ENCODE measurements at places on chromosomes 3 and 15. TPM values are rescaled to one million over a fixed set of nuclear protein-coding genes. Genes with fewer than 3 reads are reported as not detected.

DNA sequence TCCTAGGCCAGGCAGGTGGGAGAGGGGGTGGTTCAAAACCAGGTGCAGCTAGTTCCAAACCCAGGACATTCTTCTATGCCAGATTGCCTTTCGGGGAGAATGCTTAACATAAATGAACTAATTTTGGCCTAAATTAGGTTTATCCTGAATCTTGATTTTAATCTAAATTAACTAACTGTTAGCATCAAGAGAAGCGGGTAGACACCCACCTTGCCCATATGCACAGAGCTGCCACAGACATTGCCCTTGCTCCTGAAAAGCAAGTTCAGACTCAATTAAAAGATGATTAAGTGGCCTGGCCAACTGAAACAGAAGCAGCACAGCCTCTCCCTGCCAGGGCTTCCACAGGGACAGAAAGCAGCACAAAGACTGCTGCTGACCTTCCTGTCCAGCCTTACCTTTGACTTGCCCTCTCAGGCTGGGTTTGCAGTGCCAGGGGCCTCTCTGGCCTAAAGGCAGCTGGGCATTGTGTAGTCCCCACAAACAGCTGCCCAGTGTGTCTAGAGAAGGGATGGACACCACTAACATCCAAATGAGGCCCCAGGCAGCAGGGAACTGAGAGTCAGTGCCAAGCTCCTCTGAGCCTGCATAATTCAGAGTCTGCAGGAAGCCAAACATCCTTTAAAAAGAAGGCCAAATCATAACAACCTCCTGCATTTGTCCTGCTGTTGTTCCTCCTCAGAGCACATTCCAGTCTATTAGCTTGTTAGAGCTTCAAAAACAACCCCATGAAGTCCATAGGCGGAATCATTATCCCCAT lies 15.4 kb upstream of the OXTR start:
- no peaks in the 10 kb centered on the region for H3K27me3 ChIP-seq
- no peak overlapping the region for H3K4me3 ChIP-seq
- no peaks in the 10 kb centered on the region for H3K36me3 ChIP-seq
- H3K4me1 ChIP-seq: no peaks in the 10 kb centered on the region
- H3K27ac ChIP-seq: no peak overlapping the region
- DNase-seq: no peak

The RAB8B gene
- 109 TPM for total RNA-seq

GRCh38 chr15:78944669-78945407 lies at the start of gene CTSH:
TSS of gene CTSH (minus strand) at chr15:78945046. CDS start at chr15:78944981, 65 bp downstream.
- H3K4me3 ChIP-seq: peak within 1 kb of the TSS; percentile 83
- peak; percentile 85 for DNase-seq
- peaks cover 7% of the 10 kb centered on the region for H3K36me3 ChIP-seq
- peaks cover 2% of the 10 kb centered on the region for H3K27me3 ChIP-seq

DNA sequence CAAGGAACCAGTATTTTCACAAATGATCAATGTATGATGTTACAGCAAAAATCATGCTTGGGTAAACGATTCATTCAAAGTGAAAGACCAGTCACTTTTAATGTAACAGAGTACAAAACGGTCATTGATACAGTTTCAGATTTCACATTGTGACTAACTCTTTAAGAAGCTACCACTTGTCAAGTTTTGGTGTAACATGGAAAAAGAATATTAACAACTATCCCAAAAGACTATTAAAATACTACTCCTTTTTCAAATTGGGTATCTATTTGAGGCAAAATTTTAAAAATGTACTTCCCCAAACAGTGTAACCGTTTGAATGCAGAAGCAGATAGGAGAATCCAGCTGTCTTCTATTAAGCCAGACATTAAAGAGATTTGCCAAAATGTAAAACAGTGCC lies 31.7 kb downstream of the AKAP13 start:
- no peak for DNase-seq
- H3K4me3 ChIP-seq: no peak overlapping the region
- peak overlapping the region; percentile 38 for H3K27ac ChIP-seq
- peaks cover 3% of the 10 kb centered on the region for H3K36me3 ChIP-seq
- no peaks in the 10 kb centered on the region for H3K27me3 ChIP-seq
- H3K4me1 ChIP-seq: peaks cover 80% of the 10 kb centered on the region

GRCh38 chr15:30872341-30872748 lies 31.4 kb upstream of the FAN1 start:
- peaks cover 2% of the 10 kb centered on the region for H3K4me1 ChIP-seq
- no peak overlapping the region for H3K27ac ChIP-seq
- H3K27me3 ChIP-seq: no peaks in the 10 kb centered on the region
- no peak overlapping the region for H3K4me3 ChIP-seq
- peak; percentile 12 for DNase-seq

- H3K4me3 ChIP-seq: no peak overlapping the region
- H3K4me1 ChIP-seq: peaks cover 4% of the 10 kb centered on the region
- H3K27me3 ChIP-seq: peaks cover 3% of the 10 kb centered on the region
Measured at GRCh38 chr15:101018450-101018849, 99.3 kb downstream of the LRRK1 start.

GRCh38 chr3:124964387-124964786 lies 29.8 kb upstream of the MUC13 start:
- H3K27ac ChIP-seq: no peak overlapping the region
- H3K4me1 ChIP-seq: peaks cover 6% of the 10 kb centered on the region
- H3K4me3 ChIP-seq: no peak overlapping the region
- H3K36me3 ChIP-seq: peaks cover 2% of the 10 kb centered on the region

DNA sequence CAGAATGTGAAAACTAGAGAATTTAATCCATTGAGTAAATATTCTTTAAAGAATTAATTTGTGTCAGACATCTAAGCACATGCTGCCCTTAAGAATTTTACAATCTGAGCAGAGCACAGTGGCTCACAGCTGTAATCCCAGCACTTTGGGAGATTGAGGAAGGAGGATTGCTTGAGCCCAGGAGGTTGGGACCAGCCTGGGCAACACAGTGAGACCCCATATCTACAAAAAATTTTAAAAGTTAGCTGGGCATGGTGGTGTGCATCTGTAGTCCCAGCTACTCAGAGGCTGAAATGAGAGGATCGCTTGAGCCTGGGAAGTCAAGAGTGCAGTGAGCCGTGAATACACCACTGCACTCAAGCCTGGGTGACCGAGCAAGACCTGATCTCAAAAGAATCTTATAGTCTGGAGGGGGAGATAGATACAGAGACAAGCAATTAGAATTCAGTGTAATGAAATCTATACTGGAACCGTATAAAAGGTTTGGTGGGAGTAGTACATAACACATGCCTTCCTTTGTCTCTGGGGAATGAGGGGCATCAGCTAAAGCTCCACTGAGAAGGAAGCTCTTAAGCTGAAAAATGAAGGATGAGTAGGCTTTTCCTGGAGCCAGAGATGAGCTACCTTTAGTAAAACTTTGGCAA lies 21.2 kb downstream of the ATP11B start:
- H3K27ac ChIP-seq: no peak overlapping the region
- H3K4me1 ChIP-seq: peaks cover 57% of the 10 kb centered on the region
- DNase-seq: no peak
- peaks cover 2% of the 10 kb centered on the region for H3K36me3 ChIP-seq
- no peak overlapping the region for H3K4me3 ChIP-seq

The WNT7A gene
- 0.33 TPM for total RNA-seq

DNA sequence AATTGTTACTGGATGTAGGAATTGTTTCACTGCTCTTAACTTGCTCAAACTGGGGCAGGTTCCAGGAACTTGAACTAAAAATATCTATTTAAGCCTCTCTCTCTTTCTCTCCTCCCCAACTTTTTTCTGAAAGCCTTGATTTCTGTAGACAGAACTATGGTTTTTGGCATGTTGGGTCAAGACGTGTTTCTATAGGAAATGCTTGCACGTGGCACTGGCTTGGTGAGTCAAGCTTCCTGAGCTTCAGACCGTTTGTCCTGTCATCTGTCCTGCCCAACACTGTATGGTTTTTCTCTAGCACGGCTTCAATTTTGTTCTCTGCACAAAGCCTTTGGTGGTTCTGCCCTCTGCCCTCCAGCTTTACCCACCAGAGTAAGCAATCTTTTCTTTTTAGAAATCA lies 13.5 kb downstream of the EAF1 start:
- peaks cover 53% of the 10 kb centered on the region for H3K36me3 ChIP-seq
- peak overlapping the region; percentile 39 for H3K27ac ChIP-seq

- H3K27me3 ChIP-seq: no peaks in the 10 kb centered on the region
- H3K4me1 ChIP-seq: peaks cover 59% of the 10 kb centered on the region
- DNase-seq: no peak
- H3K27ac ChIP-seq: peak overlapping the region; percentile 74
- H3K36me3 ChIP-seq: peaks cover 34% of the 10 kb centered on the region
- H3K4me3 ChIP-seq: no peak overlapping the region
Measured at GRCh38 chr3:10244009-10244408, 4.2 kb upstream of the TATDN2 start.

The SERINC4 gene
- 0.15 TPM for total RNA-seq

GRCh38 chr15:34496207-34496995 lies 58.8 kb upstream of the GOLGA8A start:
- H3K27ac ChIP-seq: no peak overlapping the region
- peaks cover 5% of the 10 kb centered on the region for H3K4me1 ChIP-seq
- no peak for DNase-seq

GRCh38 chr3:74426571-74426970 lies 187.9 kb downstream of the CNTN3 start:
- no peaks in the 10 kb centered on the region for H3K27me3 ChIP-seq
- H3K4me1 ChIP-seq: no peaks in the 10 kb centered on the region
- no peaks in the 10 kb centered on the region for H3K36me3 ChIP-seq

DNA sequence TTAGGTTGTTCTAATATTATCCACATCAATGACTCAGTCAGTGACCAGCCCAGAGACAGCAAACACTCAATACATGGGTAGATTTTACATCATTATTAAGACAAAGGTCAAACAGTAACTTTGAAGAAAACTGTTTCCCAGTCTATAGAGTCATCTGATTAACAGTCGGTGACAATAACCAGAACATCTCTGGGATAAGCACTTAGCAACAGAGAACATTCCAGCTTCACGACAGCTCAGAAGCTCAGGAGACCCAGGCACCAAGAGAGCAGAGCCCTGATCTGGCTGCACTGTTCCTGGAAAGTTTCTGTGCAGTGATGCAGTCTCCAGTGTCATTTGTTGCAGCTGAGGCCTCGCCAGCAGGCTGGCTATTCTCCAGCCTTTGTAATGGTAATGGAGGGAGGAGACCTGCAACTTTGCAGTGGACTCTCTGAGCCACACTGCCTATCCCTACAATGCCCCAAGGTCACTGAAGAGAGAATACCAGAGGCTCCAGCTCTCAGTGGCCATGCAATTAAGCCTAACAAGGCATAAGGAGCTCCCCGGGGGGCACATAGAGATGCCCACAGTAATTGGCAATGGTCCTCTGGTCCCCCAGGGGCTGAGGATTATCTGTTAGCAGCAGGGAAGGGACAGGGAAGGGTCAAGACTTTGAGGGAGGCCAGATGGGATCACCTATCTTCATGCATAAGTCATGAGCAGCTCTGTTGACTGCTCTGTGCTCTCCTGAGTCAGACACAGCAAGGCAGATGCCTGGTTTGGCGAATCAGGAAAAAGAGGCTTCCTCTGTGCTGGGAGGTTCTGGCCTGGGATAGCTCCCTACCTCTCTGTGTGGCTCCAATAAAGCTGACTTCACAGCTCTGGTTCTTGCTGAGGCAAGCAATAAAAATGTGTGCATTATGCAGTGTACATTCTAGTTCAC lies 163.6 kb downstream of the CTNNB1 start:
- DNase-seq: no peak
- no peaks in the 10 kb centered on the region for H3K36me3 ChIP-seq
- no peak overlapping the region for H3K4me3 ChIP-seq

The TMEM40 gene
- total RNA-seq: not detected

DNA sequence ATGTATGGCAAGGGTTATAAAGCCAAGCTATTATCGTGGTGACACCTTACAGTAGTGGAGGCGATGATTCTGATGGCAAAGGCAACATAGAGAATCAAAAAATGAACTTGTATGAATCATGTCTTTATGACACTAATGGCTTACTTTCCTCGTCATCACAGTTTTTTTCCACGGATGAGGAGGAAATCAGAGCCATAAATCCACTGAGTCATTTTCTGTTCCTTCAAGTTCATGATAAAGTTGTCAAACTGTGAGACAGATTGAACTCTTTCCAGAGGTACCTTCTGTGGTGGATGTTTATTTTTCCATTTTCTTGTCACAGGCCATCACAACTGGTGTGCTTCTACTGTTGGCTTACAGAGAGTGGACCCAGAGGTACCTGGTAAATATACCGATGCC lies 8.5 kb downstream of the TMEM212 start:
- peaks cover 3% of the 10 kb centered on the region for H3K36me3 ChIP-seq
- H3K4me1 ChIP-seq: peaks cover 4% of the 10 kb centered on the region
- H3K4me3 ChIP-seq: no peak overlapping the region
- H3K27ac ChIP-seq: no peak overlapping the region
- no peak for DNase-seq

The PTPRG gene
- total RNA-seq: not detected

- DNase-seq: no peak
- no peak overlapping the region for H3K4me3 ChIP-seq
- no peaks in the 10 kb centered on the region for H3K4me1 ChIP-seq
- H3K27ac ChIP-seq: no peak overlapping the region
Measured at GRCh38 chr3:20576228-20576627, 390.2 kb upstream of the SGO1 start.

DNA sequence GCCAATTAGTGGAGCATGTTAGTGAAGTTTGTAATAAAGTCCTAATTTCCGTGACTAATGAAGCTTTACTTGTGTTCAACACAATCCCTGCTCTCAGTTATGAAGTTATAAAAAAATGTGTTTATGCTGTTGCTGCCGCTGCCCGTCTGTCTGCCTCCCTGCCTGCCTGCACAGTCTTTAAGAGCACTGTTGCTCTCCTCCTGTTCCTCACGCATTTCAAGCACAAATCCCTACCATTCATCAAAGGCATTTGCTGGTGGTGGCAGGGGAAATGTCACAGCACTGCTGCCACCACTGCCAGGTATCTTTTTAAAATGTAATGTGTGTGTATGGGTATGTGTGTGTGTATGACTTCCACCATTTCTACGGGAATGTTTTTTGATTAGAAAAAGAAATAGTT lies 58.8 kb downstream of the CACNA1D start:
- DNase-seq: no peak
- no peak overlapping the region for H3K27ac ChIP-seq
- H3K27me3 ChIP-seq: peaks cover 4% of the 10 kb centered on the region
- no peaks in the 10 kb centered on the region for H3K36me3 ChIP-seq
- peaks cover 7% of the 10 kb centered on the region for H3K4me1 ChIP-seq
- H3K4me3 ChIP-seq: no peak overlapping the region

DNA sequence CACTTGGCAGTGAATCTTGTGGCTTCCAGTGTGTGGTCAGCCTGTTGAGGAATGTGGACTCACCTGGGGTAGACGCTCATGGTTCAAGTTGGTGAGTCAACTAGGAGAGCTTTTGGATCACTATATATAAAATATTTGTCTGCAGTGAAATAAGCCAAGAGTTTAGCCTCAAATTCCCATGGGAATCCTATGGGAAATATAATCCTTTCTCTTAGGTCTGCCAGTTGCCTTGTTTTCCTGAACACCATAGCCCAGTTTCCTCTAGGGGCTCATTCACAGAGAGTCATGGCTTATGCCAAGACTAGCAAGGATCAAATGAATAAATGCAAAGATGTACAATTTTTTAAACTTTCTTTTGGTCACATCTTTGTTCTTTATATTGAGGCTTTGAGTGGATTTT lies 100.1 kb upstream of the NPHP3 start:
- H3K27ac ChIP-seq: no peak overlapping the region
- H3K4me3 ChIP-seq: no peak overlapping the region
- no peaks in the 10 kb centered on the region for H3K36me3 ChIP-seq
- DNase-seq: no peak
- no peaks in the 10 kb centered on the region for H3K4me1 ChIP-seq

All from activated CD4-positive, alpha-beta memory T cell treated with anti-CD3 and anti-CD28 coated beads for 36 hours (primary cell).